Stimulated activated CD8-positive, alpha-beta memory T cell treated with anti-CD3 and anti-CD28 coated beads, Interleukin-4, amount 100 ng/mL, for 4 hours (primary cell): ENCODE measurements at places on chromosomes 4 and X.

GRCh38 chrX:145936769-145937168, 119.1 kb downstream of the SLITRK2 start:
- DNase-seq, result no peak

- no peak for DNase-seq
Observed at GRCh38 chrX:33307911-33308354, 96.6 kb upstream of the DMD start.

DNA sequence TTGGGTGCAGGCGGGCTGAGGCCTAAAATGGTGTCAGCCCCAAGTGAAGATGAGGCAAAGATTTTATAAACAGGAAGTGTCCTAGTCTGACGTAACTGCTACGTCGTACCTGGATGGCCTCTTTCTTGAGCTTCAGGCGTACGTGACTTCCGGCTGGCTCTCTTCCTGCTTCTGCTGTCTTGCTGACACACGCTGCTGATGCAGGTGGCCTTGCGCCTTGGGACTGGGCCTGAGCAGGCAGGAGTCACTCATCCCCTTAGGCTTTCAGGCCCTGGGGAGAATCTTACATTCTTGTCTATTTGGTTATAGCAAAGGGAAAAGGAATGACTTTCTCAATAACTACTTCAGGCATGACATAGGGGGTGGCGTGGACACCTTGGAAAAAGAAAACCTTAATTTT, 20.1 kb upstream of the ABRAXAS1 start:
- DNase-seq, result no peak

GRCh38 chr4:104451573-104451972, 43.1 kb downstream of the CXXC4 start:
- no peak for DNase-seq

DNA sequence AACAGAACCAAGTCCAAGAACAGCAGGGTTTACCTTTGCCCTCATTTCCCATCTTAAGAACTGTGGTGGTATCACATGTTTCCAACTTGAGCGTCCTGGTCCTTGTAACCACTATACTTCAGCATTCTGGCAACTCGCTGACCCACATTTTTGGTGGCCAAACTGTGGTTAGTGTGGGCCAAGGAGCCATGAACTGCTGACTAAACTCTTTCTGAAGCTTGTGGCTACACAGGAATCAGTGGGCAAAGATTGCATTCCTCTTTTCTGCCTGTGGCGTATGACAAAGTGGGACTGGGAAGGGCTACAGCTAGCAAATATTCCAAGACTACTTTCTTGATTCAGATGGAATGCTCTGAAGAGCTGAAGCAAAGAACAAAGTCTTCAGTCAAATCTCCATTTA, 106.3 kb upstream of the MID1 start:
- no peak for DNase-seq

GRCh38 chr4:144650311-144651005, 4.5 kb downstream of the HHIP start:
- DNase-seq, result no peak
